MG63 (cell line): ENCODE measurements at places on chromosomes 16 and 17.

- no peak for DNase-seq
Measured at GRCh38 chr17:16073845-16074244, 74.2 kb downstream of the TTC19 start.

- no peak for DNase-seq
Measured at GRCh38 chr17:78903101-78903779, at the start of gene CEP295NL. CEP295NL (minus strand) TSS chr17:78903201; CDS start chr17:78901828, 1,373 bp downstream.

DNA sequence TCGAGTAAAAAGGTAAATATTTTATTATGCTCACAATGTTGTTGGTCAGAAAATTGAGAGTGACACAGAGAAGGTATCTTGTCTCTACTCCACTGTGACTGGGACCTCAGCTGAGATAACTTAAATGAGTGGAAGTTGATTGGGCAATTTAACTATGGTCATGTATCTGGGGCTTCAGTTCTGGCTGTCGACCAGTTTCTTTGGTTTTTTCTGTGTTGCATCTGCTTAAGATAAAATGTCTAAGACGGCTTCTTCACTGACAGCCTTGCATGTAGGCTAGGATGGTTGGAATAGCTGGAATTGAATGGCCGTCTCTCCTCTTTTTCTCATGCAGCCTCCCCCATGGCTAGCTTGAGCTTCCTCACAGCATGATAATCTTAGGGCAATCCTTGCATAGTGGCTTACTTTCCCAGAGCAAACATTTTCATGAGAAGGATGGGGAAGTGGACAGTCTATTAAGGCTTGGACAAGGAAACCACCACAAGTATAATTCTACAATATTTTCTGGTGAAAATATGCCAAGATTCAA lies 433.7 kb downstream of the KIF2B start:
- DNase-seq, result no peak

DNA sequence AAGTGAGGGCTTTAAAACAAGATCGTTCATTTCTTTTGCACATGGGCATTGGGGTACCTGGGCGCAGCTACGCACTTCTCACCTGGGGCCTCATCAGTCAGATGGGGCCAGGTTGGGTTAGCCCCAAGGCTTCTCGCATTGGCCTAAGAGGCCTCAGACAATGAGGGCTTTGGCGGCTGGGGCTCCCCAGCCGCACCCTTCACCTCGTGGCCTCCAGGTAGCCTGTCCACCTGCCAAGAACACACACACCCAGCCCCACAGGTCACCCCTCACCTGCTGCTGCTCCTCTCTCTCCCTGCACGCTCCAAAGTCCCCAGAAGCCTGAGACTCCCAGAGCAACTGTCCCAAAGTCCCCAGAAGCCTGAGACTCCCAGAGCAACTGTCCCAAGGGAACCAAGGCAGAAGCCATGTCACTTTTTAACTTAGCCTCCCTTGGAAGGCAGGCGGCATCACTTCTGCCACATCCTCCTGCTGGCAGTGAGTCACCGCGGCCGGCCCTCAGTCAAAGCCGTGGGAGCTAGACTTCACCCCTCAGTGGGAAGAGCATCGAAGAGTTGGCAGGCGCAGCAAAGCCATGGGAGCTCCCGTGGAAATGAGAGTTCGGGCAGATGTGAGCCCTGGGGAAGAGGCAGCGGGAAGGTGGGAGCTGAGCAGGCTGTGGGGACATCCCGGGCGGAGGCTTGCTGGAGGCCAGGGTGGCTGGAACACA lies 78.9 kb upstream of the PLCG2 start:
- no peak for DNase-seq

DNA sequence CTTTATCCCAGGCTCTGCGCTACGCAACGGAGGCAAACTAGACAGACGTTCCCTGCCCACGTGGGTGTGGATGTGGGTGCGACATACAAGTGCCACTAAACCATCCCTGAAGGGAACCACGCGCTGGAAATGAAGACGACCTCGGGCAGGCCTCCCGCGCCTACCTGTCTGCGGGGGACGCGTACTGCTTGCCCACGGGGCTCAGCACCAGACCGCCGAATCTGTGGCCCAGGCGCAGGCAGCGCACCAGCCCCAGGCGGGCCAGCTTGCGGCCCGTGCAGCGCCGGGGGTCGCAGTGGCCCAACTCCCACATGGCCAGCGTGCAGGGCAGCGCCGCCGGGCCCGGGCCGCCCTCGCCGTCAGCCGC lies 480 bp downstream of the TSR3 start:
- DNase-seq, result no peak

DNA sequence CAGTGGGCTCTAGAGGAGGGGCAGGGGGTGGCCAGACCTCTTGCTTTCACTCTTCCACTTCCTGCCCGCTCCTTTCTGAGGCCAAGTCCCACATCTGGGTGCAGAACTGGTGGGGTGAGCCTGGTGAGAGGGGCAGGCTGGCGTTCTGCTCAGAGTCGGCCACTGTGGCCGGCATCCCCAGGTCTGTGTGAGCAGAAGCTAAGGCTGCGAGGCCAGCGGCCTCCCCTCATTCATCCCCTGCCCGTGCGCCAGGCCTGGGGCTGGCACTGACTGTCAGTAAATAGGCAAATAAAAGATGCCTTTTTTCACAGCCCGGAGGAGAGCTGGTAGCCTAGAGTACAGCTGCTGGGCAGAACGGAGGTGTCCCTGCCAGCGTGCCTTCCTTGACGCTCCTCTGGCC lies 1.2 kb downstream of the DEF8 start:
- no peak for DNase-seq

DNA sequence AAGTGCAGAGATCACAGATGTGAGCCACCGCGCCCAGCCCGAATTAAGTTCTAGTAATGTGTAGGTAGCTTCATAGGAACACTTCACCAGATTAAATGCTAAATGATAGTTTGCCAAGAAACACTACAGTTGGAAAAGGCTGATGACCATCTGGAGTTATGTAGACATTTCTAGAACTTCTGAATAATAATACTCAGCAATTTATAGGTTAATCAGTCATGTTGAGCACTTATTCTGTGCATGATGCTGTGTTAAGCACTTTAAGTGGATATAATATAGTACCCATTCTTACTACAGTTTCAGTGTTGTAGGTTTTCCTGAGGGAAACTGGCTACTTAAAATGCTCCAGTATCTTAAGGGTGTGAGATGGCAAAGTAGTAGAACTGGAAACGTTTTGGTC lies 45.2 kb downstream of the NUP93 start:
- no peak for DNase-seq
